ENCODE measurements at places on chromosomes 5 and 9. TPM values are rescaled to one million over a fixed set of nuclear protein-coding genes. Genes with fewer than 3 reads are reported as not detected.

FBP2 gene
- not detected for total RNA-seq

ADGRD2 gene
- total RNA-seq, result not detected

PDZD2 gene
- total RNA-seq, result 22.0 TPM

TSSK1B gene
- 0.16 TPM for total RNA-seq

MAP3K1 gene
- 22.1 TPM for total RNA-seq

RLN2 gene
- total RNA-seq, result not detected

IRX2 gene
- not detected for total RNA-seq

Data from occipital lobe (tissue), 3 donors.